ENCODE measurements at places on chromosomes 7 and 10. TPM values are rescaled to one million over a fixed set of nuclear protein-coding genes. Genes with fewer than 3 reads are reported as not detected.

TRIM4 gene
- 35.2 TPM for total RNA-seq

GRCh38 chr10:132320654-132321469, 11.1 kb upstream of the LRRC27 start:
- no peak for DNase-seq
- H3K4me3 ChIP-seq: peak overlapping the region; percentile 29
- no peaks in the 10 kb centered on the region for H3K36me3 ChIP-seq
- H3K4me1 ChIP-seq: no peaks in the 10 kb centered on the region
- no peak overlapping the region for H3K27ac ChIP-seq

MXI1 gene
- total RNA-seq: 87.7 TPM

AS3MT gene
- total RNA-seq: 6.2 TPM

GRCh38 chr10:71761105-71761511, 12.2 kb downstream of the VSIR start:
- no peak overlapping the region for H3K27ac ChIP-seq
- H3K4me3 ChIP-seq: no peak overlapping the region
- H3K36me3 ChIP-seq: peaks cover 18% of the 10 kb centered on the region

NPY gene
- not detected for total RNA-seq

DNA sequence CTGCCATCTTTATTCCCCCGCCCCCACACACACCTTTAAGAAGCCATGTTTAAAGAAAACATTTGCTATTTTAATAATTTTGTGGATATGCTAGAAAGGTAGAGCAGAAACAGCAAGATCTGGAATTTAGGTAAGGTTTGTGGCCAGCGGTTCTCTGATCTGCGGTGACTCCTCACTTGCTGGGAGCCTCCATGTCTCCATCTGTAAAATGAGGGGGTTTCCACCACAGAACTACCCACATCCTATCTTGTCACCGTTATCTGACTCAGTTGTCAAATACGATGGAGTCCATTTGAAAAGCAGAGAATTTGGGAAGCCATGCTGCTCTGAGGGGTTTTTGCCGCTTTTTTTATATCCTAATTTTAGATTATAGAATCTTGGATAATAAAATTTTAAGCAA, 23.3 kb downstream of the MACC1 start:
- DNase-seq: no peak
- no peaks in the 10 kb centered on the region for H3K4me1 ChIP-seq
- no peaks in the 10 kb centered on the region for H3K36me3 ChIP-seq
- H3K4me3 ChIP-seq: no peak overlapping the region
- peak overlapping the region; percentile 8 for H3K27ac ChIP-seq
- no peaks in the 10 kb centered on the region for H3K27me3 ChIP-seq

- peaks cover 7% of the 10 kb centered on the region for H3K4me1 ChIP-seq
- no peaks in the 10 kb centered on the region for H3K36me3 ChIP-seq
- no peak for DNase-seq
- H3K4me3 ChIP-seq: no peak overlapping the region
- H3K27me3 ChIP-seq: no peaks in the 10 kb centered on the region
These were observed 4.3 kb upstream of the CHCHD2 start for GRCh38 chr7:56110611-56111010.

ACBD7 gene
- total RNA-seq: 0.41 TPM

H2BK1 gene
- total RNA-seq: not detected

DNA sequence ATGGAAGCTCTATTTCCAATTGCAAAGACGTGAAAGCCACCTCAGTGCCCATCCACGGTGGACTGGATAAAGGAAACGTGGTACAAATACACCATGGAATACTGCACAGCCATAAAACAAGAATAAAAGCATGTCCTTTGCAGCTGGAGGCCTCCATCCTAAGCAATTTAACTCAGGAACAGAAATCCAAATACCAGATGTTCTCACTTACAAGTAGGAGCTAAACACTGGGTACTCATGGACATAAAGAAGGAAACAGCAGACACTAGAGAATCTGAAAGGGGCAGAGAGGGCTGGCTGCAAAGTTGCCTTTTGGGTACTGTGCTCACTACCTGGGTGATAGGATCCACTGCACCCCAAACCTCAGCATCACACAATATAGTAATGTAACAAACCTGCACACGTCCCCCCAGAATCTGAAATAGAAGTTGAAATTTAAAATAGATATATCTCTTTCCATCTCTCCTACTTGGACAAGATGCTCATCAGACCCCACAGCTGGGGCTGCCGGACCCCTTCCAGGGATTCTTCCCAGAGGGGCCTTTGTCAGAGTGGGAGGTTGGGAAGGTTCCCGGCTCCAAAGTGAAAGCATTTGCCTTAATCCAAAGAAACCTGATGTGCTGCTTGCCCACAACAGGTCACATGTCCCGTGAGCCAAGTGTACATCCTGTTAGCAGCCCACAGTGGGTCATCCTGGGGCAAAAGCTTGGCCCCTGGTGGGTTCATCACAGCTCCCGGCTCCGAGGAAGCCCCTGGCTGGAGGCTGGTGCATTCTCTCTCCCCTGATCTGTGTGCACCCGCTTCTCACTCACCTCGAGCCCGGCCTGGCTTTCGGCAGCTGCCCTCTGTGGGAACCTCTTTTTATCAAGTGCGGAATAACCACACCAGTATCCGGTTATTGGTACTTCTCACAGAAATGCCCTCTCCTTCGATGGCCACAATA, 172.3 kb upstream of the PPP2R2D start:
- H3K4me3 ChIP-seq: no peak overlapping the region
- no peaks in the 10 kb centered on the region for H3K27me3 ChIP-seq
- no peaks in the 10 kb centered on the region for H3K36me3 ChIP-seq
- no peak overlapping the region for H3K27ac ChIP-seq
- H3K4me1 ChIP-seq: no peaks in the 10 kb centered on the region

NSUN5 gene
- total RNA-seq: 23.3 TPM

Measured in thoracic aorta (tissue), 2 donors.